ENCODE measurements at places on chromosomes 1 and 21. TPM values are rescaled to one million over a fixed set of nuclear protein-coding genes. Genes with fewer than 3 reads are reported as not detected.

GRCh38 chr1:180614730-180615129 lies 17.1 kb upstream of the XPR1 start:
- DNase-seq: no peak

DNA sequence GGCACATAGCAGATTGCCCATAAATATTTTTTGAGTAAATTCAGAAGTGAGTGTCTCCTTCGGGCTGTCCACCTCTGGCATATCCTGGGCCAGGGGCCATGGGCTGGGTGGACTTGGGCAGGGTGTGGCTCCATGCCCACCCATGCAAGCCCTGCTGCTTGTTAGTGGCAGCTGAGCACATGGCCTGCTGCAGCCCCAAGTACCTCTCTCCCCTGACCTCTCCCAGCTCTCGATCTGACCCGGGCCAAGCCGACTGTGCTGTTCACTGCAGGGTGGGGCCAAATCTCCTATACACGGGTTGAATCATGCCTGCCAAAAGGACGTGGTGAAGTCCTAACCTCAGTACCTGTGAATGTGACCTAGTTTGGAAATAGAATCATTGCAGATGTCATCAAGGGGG lies 132.5 kb upstream of the C1orf174 start:
- DNase-seq: no peak

CKS1B gene
- total RNA-seq: 211 TPM

PRAMEF18 gene
- not detected for total RNA-seq

AK4 gene
- 12.0 TPM for total RNA-seq

RXFP4 gene
- not detected for total RNA-seq
